Activated naive CD4-positive, alpha-beta T cell treated with anti-CD3 and anti-CD28 coated beads, Interleukin-2, amount 10 ng/mL, durations not matched to agents 7 days and 5 days (primary cell): ENCODE measurements at places on chromosomes 1 and 21.

- H3K27ac ChIP-seq: no peak within 1 kb of the TSS
- no peak within 1 kb of the TSS for H3K4me3 ChIP-seq
- no peaks in the 10 kb centered on the region for H3K36me3 ChIP-seq
- DNase-seq: peak; percentile 66
- peaks cover 85% of the 10 kb centered on the region for H3K27me3 ChIP-seq
- H3K4me1 ChIP-seq: peaks cover 12% of the 10 kb centered on the region
Observed at GRCh38 chr1:17119076-17119772, at the start of gene PADI2. TSS of gene PADI2 (minus strand) at chr1:17119451. CDS start at chr1:17119371, 80 bp downstream.

DNA sequence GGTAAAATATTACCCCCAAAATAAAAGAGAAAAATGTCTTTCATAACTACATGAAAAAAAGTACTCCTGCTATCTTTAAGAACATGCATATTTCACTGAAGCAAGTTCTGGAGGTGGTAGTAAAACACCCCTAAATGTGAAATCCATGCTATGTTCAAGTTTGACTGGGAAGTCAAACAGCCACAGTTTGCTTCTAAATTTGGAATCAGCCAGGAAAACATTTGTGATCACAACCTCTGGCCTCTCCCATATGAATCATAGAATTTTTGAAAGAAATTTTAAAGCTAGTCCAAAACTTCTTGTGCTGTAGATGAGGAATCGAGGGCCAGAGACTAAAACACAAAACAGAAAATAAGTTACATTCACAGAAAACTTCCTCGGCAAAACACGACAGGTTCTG lies 6.6 kb downstream of the SORT1 start:
- H3K36me3 ChIP-seq: no peaks in the 10 kb centered on the region
- peaks cover 55% of the 10 kb centered on the region for H3K27me3 ChIP-seq
- no peak for DNase-seq
- no peak overlapping the region for H3K4me3 ChIP-seq

- H3K27me3 ChIP-seq: no peaks in the 10 kb centered on the region
- H3K4me3 ChIP-seq: no peak overlapping the region
- H3K4me1 ChIP-seq: no peaks in the 10 kb centered on the region
Observed at GRCh38 chr1:77133731-77134358, 85.4 kb downstream of the PIGK start.

- H3K27me3 ChIP-seq: peaks cover 21% of the 10 kb centered on the region
- no peak overlapping the region for H3K27ac ChIP-seq
- no peaks in the 10 kb centered on the region for H3K36me3 ChIP-seq
- no peak overlapping the region for H3K4me3 ChIP-seq
- peaks cover 12% of the 10 kb centered on the region for H3K4me1 ChIP-seq
Observed at GRCh38 chr1:214247501-214248041, 33.4 kb upstream of the SMYD2 start.

GRCh38 chr1:3348196-3348865 lies 106.1 kb upstream of the ARHGEF16 start:
- no peaks in the 10 kb centered on the region for H3K27me3 ChIP-seq
- H3K4me1 ChIP-seq: no peaks in the 10 kb centered on the region
- H3K4me3 ChIP-seq: no peak overlapping the region
- H3K27ac ChIP-seq: no peak overlapping the region
- DNase-seq: no peak
- H3K36me3 ChIP-seq: peaks cover 1% of the 10 kb centered on the region

GRCh38 chr1:197995408-197996258 lies 78.5 kb downstream of the LHX9 start:
- H3K4me3 ChIP-seq: no peak overlapping the region
- no peak overlapping the region for H3K27ac ChIP-seq
- H3K4me1 ChIP-seq: peaks cover 5% of the 10 kb centered on the region
- peaks cover 8% of the 10 kb centered on the region for H3K27me3 ChIP-seq
- no peak for DNase-seq

DNA sequence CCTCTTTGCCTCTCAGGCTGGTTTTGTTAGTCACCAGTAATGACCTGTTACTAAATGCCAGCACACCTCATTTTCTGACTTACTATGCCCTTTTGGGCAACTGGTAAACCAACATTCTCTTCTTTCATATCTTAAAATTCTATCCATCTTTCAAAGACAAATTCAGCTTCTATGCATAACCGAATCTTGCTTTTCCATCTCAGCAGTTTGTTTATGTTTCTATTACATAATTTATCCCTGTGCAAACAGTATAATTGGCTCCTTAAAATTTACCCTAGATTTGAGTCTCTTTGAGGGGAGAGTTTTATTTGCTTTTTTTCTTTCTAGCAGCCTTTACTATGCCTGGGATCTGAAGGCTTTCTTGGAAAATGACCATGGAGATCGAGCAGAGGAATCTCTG lies 58.5 kb upstream of the SIPA1L2 start:
- H3K4me3 ChIP-seq: no peak overlapping the region
- H3K27ac ChIP-seq: no peak overlapping the region
- no peak for DNase-seq
- H3K36me3 ChIP-seq: no peaks in the 10 kb centered on the region
- no peaks in the 10 kb centered on the region for H3K4me1 ChIP-seq

- no peak overlapping the region for H3K27ac ChIP-seq
- DNase-seq: no peak
- no peaks in the 10 kb centered on the region for H3K27me3 ChIP-seq
- peaks cover 6% of the 10 kb centered on the region for H3K4me1 ChIP-seq
- peaks cover 1% of the 10 kb centered on the region for H3K36me3 ChIP-seq
- H3K4me3 ChIP-seq: no peak overlapping the region
Observed at GRCh38 chr21:15023776-15024175, 41.0 kb downstream of the NRIP1 start.

DNA sequence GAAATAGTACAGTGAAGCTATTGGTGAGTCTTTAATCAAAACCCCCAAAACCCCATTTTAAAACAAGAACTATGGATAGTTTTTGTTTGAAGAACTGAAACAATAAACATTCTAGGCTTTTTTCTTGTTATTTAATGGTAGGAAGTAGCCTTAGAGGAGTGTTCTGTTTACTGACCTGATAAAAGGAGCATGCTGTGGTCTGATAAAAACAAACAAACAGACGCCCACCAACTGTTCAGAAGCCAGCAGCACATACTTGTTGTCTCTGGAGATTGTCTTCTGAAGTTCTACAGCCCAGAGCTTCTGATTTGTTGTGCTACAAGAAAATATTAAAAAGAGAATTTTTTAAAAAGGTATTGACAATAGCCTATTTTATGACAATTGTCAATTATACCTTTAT lies 54.1 kb upstream of the CFAP298 start:
- no peak overlapping the region for H3K27ac ChIP-seq
- no peaks in the 10 kb centered on the region for H3K4me1 ChIP-seq
- no peak for DNase-seq
- no peaks in the 10 kb centered on the region for H3K27me3 ChIP-seq
- no peak overlapping the region for H3K4me3 ChIP-seq

- no peak overlapping the region for H3K27ac ChIP-seq
- H3K36me3 ChIP-seq: peaks cover 60% of the 10 kb centered on the region
- no peak for DNase-seq
- H3K4me3 ChIP-seq: no peak overlapping the region
Observed at GRCh38 chr1:200588698-200589097, 31.9 kb downstream of the KIF14 start.

GRCh38 chr1:198889749-198890148 lies 250.9 kb downstream of the PTPRC start:
- H3K4me1 ChIP-seq: peaks cover 3% of the 10 kb centered on the region
- DNase-seq: no peak
- H3K36me3 ChIP-seq: peaks cover 37% of the 10 kb centered on the region
- H3K27ac ChIP-seq: no peak overlapping the region

DNA sequence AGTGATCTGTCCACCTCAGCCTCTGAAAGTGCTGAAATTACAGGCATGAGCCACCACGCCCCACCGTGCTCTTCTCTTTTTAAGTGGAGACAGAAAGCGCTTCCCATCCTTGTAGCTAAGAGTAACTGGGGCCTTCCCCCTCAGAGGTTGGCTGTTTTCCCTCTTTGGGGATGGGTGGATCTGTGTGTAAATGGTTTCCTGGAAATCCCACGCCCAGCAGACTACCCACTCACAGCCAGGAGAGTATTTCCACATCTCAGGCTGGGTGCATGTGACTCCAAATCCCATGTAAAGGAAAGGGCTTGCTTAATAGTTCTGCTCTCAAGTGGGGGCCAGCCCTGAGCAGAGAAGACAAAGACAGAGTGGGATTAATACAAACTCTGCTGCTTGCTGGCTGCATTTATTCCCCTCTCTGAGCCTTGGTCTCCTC lies 19.6 kb upstream of the TCEA3 start:
- H3K27me3 ChIP-seq: peaks cover 28% of the 10 kb centered on the region
- H3K4me1 ChIP-seq: peaks cover 3% of the 10 kb centered on the region
- H3K4me3 ChIP-seq: no peak overlapping the region
- H3K36me3 ChIP-seq: no peaks in the 10 kb centered on the region
- no peak for DNase-seq
- H3K27ac ChIP-seq: no peak overlapping the region

DNA sequence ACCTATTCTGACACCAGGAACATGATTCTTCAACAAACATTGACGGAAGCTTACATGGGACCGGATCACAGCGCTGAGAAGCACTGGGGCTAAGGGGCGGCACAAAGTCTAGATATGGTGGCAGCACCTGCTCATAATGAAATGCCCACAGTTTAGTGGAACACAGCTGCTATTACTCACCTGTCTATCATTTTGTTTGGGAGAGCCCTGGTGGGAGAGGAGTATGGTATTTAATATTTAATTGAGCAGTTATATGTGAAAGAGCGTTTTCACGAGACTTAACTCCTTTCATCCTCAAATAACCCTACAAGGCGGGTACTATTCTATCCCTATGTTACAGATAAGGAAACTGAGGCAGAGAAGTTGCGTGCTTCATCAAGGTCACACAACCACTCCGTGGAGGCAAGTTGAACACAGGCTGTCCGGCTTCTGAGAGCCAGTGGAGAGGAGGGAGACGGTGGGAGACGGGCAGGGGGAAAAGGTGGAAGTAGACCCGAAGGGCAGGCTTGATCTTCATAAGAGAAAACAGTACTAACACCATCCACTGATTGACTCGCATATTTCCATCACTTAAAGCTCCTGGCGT lies 790 bp upstream of the TSNAX start:
- peaks cover 20% of the 10 kb centered on the region for H3K36me3 ChIP-seq
- no peaks in the 10 kb centered on the region for H3K27me3 ChIP-seq
- H3K27ac ChIP-seq: peak overlapping the region; percentile 98

DNA sequence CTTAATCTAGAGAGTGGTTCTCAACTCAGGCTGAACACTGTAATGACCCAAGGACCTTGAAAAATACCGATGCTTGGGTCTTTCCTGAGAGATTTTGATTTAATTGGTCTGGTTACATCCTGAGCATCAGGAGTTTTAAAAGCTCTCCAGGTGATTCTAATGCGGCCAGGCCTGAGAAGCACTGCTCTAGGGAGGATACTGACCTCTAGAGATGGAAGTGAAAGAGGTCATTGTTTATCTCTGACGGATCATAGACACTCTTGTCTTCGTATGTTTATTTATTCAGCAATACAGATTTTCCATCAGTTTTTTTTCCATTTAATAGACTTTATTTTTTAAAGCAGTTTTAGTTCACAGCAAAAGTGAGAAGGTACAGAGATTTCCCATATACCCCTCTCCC lies 54.5 kb upstream of the IGSF5 start:
- no peaks in the 10 kb centered on the region for H3K36me3 ChIP-seq
- no peak overlapping the region for H3K4me3 ChIP-seq
- DNase-seq: no peak
- H3K4me1 ChIP-seq: no peaks in the 10 kb centered on the region
- H3K27ac ChIP-seq: no peak overlapping the region
- no peaks in the 10 kb centered on the region for H3K27me3 ChIP-seq

GRCh38 chr1:97630948-97631347 lies 289.9 kb downstream of the DPYD start:
- H3K27ac ChIP-seq: no peak overlapping the region
- no peaks in the 10 kb centered on the region for H3K4me1 ChIP-seq
- DNase-seq: no peak
- H3K36me3 ChIP-seq: peaks cover 6% of the 10 kb centered on the region
- H3K4me3 ChIP-seq: no peak overlapping the region
- H3K27me3 ChIP-seq: no peaks in the 10 kb centered on the region

DNA sequence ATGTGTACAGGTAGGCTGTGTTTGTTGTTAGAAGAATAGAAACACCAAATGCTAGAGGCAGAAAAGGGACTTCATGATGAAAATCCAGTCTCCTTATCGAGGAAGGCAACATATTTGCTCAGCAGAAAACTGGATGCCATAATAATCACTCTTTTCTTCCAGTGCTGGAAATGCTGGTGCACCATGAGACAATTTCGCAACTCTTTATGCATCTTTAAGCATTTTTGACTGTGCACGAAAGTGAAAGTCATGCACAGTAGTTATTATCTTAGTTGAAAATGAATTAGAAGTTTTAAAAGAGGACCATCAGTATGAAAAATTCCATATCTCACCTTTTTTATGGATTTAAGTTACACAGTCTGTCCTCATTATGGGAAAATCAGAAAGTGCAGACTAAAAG lies 29.1 kb downstream of the SMYD2 start:
- H3K27me3 ChIP-seq: no peaks in the 10 kb centered on the region
- H3K27ac ChIP-seq: no peak overlapping the region
- DNase-seq: no peak
- H3K4me1 ChIP-seq: peaks cover 26% of the 10 kb centered on the region
- peaks cover 3% of the 10 kb centered on the region for H3K36me3 ChIP-seq

- H3K27me3 ChIP-seq: no peaks in the 10 kb centered on the region
- no peak for DNase-seq
- no peak overlapping the region for H3K4me3 ChIP-seq
- H3K27ac ChIP-seq: no peak overlapping the region
- H3K36me3 ChIP-seq: peaks cover 8% of the 10 kb centered on the region
- no peaks in the 10 kb centered on the region for H3K4me1 ChIP-seq
Observed at GRCh38 chr1:180646093-180646492, 14.3 kb downstream of the XPR1 start.

GRCh38 chr1:30749691-30750583 lies 7.6 kb downstream of the LAPTM5 start:
- peaks cover 100% of the 10 kb centered on the region for H3K4me1 ChIP-seq
- H3K27me3 ChIP-seq: no peaks in the 10 kb centered on the region
- H3K27ac ChIP-seq: peak overlapping the region; percentile 99

- peaks cover 44% of the 10 kb centered on the region for H3K36me3 ChIP-seq
- H3K27ac ChIP-seq: peak overlapping the region; percentile 45
- peaks cover 7% of the 10 kb centered on the region for H3K4me1 ChIP-seq
- no peak for DNase-seq
Observed at GRCh38 chr1:151292207-151293030, 10.3 kb downstream of the ZNF687 start.

GRCh38 chr1:223859058-223859457 lies 13.3 kb upstream of the TP53BP2 start:
- DNase-seq: no peak
- H3K27me3 ChIP-seq: peaks cover 30% of the 10 kb centered on the region
- no peaks in the 10 kb centered on the region for H3K4me1 ChIP-seq
- H3K36me3 ChIP-seq: no peaks in the 10 kb centered on the region

DNA sequence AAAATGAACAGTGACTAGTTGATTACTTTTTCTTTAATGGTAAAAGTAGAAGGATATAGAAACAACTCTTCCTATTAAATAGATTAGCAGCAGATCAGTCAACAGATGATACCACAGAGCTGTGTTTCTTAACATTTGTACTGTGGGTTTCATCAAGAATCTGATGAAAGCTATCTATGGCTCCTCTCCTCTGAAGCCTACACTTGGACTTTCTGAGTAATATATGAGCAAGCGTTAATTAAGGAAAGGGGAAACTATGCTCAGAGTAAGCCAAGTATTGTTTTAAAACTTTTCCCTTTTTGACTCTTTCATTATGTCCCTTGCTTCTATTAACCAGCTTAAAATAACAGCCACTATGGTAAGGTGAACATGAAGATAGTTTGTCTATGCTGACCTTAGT lies 10.8 kb downstream of the ARID4B start:
- no peak for DNase-seq
- peaks cover 72% of the 10 kb centered on the region for H3K4me1 ChIP-seq
- peaks cover 24% of the 10 kb centered on the region for H3K36me3 ChIP-seq
- H3K4me3 ChIP-seq: no peak overlapping the region
- no peak overlapping the region for H3K27ac ChIP-seq
- H3K27me3 ChIP-seq: no peaks in the 10 kb centered on the region
